ENCODE measurements at places on chromosomes 12 and 14.

DNA sequence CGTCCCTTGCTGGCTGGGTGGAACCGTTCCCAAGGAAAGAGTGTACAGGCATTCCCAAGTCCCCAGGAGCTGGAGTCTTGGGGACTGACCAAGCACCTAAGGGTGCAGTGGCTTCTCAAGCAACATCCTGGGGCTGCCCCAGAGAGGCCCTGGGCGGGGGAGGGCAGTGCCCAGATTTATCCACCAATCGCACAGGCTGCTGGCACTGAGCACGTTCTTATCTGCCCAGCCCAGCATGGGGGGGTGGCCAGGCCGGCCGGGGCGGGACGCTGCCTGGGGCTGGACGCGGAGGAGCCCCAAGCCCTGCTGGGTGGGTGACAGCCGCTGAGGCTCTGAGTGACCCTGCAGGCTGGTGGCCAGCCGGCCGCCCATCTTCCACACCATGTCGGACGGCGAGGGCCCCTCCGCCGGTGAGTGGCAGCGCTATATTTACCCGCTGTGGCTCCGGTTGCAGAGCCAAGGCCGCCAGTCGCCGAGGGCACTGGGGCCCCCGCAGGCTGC lies 53.4 kb downstream of the CYP46A1 start:
- no peak for DNase-seq

- DNase-seq, result no peak
These were observed 24.8 kb downstream of the RGS6 start for GRCh38 chr14:71956920-71957563.

- DNase-seq, result no peak
These were observed 158.0 kb downstream of the SLC5A8 start for GRCh38 chr12:101051901-101052550.

GRCh38 chr12:47844264-47845019 lies 24.7 kb upstream of the HDAC7 start:
- no peak for DNase-seq

- no peak for DNase-seq
These were observed 111.3 kb upstream of the FRMD6 start for GRCh38 chr14:51540364-51540763.

DNA sequence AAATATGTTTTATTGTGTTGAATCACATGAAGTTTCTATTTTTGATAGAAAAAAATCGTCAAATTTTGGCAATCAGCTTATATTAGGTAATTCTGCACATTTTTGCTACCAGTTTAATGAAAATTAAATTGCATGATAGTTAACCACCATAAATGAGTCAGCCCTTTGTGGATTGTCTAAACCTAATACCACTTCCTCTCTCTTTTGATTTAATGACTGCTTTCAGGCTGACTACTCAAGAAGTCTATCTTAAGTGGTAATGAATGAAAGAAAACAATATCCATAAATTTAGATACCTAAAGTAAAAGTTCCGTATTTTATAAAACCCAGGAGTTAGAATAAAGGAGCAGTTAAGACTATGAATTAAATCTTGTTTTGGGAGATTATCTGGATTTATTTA lies 450.5 kb downstream of the TMEM117 start:
- DNase-seq, result no peak

- no peak for DNase-seq
These were observed 103.3 kb upstream of the FKBP4 start for GRCh38 chr12:2691345-2692071.

GRCh38 chr12:71846322-71846940 lies 6.9 kb downstream of the TBC1D15 start:
- DNase-seq, result no peak

GRCh38 chr14:104676130-104676693 lies 13.2 kb upstream of the INF2 start:
- no peak for DNase-seq

DNA sequence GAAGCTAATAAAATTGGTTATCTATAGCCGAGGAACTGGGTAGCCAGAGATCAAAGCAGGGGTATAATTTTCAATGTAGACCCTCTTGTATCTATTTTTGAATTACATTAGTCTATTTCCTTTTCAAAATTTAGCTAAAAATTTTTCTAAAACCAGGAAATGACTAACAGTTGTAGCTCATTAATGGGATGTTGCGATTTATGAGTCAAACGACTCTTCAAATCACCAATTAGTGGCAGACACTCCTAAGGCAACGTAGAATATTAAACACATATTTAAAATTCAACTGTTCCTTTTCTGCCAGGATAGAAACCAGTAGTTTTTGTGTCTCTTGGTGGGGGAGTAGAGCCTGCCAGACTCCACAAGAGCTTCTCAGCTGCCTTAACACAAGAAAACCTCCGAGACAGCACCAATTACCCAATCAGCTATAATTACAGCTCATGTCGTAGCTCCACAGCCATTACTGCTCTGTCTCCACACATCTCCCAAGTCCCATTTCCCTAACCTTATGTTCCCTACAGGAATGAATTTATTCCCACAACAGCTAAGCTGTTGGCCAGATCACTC lies 26.9 kb downstream of the GCN1 start:
- DNase-seq, result no peak

- no peak for DNase-seq
These were observed 1397.2 kb downstream of the LRFN5 start for GRCh38 chr14:43003845-43004244.

- no peak for DNase-seq
These were observed 15.5 kb downstream of the SDSL start for GRCh38 chr12:113437729-113438100.

- DNase-seq, result no peak
These were observed 26.6 kb upstream of the PNMA1 start for GRCh38 chr14:73740618-73741326.

DNA sequence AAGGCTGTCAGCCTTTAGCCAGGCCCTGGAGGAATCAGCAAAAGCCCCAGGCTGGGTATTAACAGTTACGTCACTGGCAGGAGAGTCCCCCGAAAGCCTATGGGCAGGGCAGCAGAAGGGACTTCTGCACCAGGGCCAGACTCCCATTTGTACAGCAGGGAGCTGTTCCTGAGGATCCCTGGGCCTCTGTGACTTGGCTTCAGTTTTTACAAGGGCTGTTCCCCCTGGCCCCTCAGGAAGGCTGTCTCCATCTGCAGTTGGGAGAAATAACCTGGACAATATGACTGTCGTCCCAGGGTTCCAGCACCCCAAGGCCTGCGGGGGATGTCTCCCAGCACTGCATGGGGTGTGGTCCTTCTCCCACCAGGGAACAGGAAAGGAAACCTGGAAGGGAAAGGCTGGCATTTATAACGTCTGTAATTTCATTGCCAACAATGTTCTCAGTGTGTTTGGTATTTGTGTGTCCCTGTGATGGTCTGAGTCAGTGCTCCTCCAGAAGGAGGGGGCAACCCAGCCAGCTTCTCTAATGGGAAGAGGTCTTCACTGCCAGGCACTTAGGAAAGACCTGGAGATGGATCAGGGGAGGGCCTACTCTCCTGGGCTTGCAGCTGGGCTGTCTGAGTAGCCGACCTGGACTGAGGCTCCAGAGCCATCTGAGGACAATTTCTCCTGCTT lies 42.4 kb downstream of the ERH start:
- DNase-seq, result no peak

DNA sequence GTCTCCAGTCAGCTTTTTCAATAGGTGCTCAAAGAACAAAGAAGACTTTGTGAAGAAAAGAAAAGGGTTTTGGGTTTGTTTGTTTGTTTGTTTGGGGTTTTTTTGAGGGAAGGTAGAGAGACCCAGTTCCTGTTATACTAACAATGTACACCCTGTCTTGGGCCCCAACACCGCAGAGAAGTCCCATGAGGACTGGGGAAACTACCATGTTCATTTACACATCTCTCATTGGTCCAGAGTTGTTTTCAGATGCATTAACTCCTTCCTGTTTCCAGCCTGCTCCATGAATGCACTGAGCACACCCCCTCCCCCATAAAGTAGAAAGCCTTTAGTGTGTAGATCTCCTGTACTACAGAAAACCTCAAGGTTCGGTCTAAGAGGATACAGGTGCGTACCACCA lies 51.1 kb upstream of the SLC8A3 start:
- DNase-seq, result no peak

DNA sequence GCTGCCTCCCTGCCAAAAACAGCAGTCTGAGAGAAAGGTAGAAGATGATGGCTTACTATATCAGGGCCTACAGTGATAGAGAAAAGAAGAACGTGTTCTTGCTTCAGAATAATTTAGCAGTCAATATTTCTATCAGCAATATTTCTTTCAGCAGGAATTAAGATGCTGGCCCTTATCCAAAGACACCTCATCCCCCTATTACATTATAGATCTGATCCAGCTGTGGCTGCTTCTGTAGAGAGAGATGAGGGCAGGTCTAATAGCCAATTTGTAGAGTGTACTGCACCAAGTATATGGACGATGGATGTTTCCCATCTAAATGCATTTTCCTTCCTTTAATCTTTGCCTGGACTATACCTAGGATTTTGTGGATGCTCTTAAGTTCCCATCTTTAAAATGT lies 451.7 kb downstream of the NPAS3 start:
- no peak for DNase-seq

GRCh38 chr12:47590771-47591360 lies 115.0 kb downstream of the RPAP3 start:
- DNase-seq, result no peak

DNA sequence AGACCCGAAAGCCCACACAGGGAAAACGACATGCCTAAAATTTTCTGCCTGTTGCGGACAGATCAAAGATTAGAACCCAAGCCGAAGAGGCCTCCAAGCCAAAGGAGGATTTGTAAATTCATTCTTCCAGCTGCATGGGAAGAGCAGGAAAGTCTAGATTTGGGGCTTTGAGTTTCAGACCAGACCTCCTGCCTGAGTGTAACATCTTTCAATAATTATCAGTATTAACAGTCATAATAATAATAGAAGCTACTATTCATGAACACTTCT lies 1.7 kb upstream of the HSPB8 start:
- DNase-seq, result no peak

- no peak for DNase-seq
These were observed 4.8 kb downstream of the FAM222A start for GRCh38 chr12:109718390-109718789.

DNA sequence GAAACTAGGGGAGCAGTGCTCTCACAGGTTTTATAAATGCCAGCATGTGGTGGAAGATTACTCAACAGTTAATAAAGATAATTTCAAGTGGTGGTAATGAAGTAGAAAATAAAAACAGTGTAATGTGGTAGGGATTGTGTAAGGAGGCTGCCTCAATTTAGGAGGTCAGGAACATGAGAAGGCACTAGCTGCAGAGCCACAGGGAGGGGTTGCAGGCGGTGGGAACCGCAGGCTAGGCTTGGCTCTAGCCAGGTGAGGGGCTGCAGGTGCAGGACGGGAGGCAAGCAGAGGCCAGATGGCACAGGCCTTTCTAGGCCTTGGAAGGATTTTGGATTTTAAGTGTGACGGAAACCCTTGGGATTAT lies 768 bp downstream of the METTL25 start:
- DNase-seq, result no peak

GRCh38 chr12:27226407-27226929 lies 17.6 kb upstream of the STK38L start:
- DNase-seq, result no peak

DNA sequence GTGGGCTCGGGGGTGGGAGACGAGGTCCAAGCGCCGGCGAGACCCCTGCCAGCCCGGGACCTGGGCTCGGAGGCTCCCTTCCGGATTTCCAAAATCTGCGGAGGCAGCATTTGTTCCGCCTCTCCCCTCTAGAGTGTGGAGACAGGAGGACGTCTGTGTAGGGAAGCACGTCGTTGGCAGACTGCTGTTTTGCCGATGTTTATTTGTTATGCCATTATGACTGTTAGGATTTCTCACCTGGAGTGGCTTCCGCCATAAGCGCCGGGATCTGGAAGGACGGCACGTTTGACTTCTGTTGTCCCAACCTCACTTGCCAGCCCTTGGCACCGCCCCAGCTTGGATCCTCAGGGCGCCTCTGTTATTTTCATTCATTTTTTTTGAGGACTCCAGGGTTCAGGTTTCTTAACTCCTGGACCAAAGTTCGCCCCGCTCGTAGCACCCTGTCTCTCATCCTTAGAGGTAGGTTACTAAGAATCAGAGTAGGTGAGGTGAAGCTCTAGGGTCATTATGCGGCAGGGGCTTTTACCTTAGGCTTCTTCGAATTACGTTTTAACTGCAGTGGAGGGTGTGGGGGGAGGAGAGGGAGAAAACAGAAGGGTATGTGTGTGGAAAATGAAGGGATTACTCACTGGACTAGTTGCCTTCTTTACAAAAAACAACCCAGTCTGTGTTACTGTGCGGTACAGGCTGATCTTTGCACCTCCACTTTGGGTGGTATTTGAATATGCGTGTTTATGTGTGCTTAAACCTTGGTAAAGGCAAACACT lies 547 bp upstream of the PYGL start:
- DNase-seq, result no peak

GRCh38 chr14:39351708-39352107 lies 80.5 kb downstream of the FBXO33 start:
- DNase-seq, result no peak

DNA sequence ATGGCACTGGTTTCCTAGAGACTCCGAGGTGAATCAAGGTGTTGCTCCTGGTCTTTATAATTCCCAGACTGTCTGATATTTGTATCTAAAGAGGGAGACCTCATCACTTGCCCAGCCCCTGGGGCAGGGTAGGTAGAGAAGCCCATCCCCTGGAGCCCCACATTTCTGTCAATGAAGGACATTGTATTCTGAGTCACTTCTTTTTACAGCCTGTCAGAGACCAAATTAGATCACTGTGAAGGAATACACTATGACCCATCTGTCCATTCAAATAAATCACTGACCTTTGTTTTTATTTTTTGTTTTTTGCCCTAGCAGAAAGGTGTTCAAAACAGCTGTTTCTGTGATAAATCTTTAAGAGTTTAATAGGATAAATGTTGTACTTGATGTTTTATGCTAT lies 67.9 kb upstream of the ANO6 start:
- no peak for DNase-seq

- DNase-seq, result no peak
These were observed 90.9 kb upstream of the PLXNC1 start for GRCh38 chr12:94057262-94058151.

DNA sequence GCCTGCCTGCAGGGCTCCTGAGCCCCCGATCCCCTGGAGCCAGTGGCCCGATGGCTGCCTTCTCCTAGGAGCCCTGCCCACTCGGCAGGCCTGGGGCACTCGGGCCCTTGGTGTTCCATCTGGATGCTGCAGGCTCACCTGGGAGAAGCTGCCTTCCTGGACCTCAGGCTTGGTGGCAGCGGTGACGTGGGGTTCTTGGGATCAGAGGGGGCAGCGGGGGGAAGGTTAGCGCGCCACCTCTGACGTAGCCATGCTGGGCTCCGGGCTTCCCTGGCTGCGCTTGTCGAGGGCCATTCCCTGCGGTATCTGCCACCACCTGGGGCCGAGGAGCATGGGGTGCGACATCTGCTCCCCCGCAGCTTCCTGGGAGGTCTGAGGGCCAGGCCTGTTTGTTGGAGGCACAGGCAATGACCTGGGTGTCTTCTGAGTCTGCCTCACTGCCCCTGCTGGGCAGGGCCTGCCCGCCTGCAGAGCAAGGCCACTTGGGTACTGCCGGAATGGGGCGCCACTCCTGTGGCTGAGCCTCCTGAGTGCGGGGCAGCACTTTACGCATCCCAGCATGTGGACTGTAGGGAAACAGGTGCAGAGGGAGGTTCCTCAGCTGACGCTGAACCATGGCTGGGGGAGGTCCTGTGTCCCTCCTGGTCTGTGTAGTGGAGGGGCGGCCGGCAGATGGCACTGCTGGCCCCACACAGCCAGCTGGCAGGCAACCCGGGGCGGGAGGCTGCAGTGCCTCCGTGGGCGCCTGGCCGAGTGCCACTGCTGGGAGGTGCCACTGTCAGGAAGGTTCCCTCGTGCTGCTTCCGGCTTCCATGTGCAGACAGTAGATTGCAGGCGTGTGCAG lies 20.3 kb downstream of the MTA1 start:
- DNase-seq, result no peak

- no peak for DNase-seq
These were observed 9.5 kb upstream of the SAV1 start for GRCh38 chr14:50677527-50678063.

GRCh38 chr12:26434299-26435068 lies 239.1 kb downstream of the SSPN start:
- DNase-seq, result no peak

Measured in T-helper 2 cell (primary cell).